ENCODE measurements at places on chromosomes 5 and 9.
A peak's percentile ranks its signal among the peaks of the same experiment; 100 is the strongest.

DNA sequence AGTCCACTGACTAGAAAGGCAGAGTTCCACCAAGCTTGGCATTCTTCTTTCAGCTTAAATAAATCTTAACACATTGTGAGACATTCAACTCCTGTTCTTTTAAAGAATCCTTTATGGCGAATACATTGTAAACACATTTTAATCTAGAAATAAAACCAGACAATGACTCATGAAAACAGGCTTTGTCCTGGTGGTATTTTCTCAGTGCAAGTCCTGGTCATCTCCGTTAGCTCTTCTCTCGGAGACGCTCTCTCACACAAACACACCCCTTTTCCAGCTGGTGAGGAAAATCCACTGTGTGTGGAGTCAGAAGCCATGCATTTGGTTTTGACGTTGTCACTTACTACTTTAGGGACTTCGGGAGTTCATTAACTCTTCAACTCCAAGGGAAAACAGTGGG is 140.4 kb downstream of the AUH start:
- peak; percentile 96 for DNase-seq

GRCh38 chr9:116900543-116900942 is 213.4 kb downstream of the TRIM32 start:
- no peak for DNase-seq

- DNase-seq, result no peak
Measured at GRCh38 chr5:156479849-156480248, 152.9 kb downstream of the SGCD start.

DNA sequence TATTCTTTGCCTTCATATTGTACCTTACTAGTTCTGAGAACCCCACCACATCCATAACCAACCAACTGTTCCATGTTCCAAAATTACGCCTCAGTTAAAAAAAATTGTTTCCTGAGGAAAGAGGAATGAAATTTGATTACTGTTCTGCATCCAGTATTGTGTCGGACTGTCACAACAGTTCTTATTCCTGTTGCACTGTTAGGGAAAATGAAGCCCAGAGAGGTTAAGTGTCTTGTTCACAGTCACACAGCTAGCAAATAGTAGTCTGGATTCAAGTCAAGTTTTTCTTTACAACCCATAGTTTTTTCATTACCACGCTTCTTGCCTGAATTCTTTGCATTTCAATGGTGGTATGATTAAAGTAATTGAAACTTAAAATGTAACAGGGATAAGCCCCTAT is 4.4 kb downstream of the FSD1L start:
- DNase-seq, result no peak

DNA sequence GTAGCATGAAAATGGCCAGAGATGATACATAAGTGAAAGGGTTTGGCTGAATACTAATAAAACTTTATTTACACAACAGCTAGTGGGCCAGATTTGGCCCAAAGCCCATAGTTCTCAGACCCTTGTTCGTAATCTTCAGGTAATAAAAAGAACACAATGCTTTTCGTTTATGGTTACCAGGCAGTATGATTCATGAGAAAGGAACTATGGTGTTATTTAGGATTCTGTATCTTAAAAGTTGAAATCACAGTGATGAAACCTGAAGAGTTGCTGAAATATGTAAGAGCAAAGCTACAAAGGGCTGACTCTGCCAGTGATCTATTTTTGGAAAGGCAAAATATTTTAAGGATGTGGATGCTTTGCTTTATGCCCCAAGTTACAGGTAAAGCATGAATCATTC is 192.7 kb downstream of the SMC2 start:
- peak; percentile 46 for DNase-seq

DNA sequence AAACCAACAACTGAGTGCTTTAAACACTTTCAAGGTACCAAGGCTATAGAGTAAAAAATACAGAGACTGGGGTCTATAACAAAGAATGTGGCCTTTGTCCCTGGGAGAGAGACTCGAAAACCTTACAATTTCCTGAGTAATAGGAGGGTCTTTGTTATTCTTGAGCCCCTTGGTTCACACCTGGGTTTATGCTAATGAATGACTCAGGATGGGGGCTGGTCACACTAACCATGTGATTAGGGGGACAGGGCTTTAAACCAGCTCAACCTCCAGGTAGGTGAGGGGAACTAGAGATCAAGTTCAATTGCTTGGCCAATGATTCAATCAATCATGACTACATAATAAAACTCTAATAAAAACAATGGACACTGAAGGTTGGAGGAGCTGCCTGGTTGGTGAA is 50.2 kb downstream of the PLPP1 start:
- DNase-seq, result no peak

All from iris pigment epithelial cell (primary cell).